Pancreas (tissue), 10 donors: ENCODE measurements at places on chromosomes 2 and 18.

GRCh38 chr2:240871071-240871958 is 2.7 kb downstream of the AGXT start:
- H3K27ac ChIP-seq, result no peak overlapping the region
- H3K4me3 ChIP-seq, result no peak overlapping the region
- H3K4me1 ChIP-seq, result no peaks in the 10 kb centered on the region

- no peak for DNase-seq
- H3K27me3 ChIP-seq, result no peaks in the 10 kb centered on the region
- no peak overlapping the region for H3K4me3 ChIP-seq
- H3K27ac ChIP-seq, result no peak overlapping the region
- H3K4me1 ChIP-seq, result peaks cover 5% of the 10 kb centered on the region
- no peaks in the 10 kb centered on the region for H3K36me3 ChIP-seq
Observed at GRCh38 chr2:167790189-167790588, 457.2 kb downstream of the STK39 start.

DNA sequence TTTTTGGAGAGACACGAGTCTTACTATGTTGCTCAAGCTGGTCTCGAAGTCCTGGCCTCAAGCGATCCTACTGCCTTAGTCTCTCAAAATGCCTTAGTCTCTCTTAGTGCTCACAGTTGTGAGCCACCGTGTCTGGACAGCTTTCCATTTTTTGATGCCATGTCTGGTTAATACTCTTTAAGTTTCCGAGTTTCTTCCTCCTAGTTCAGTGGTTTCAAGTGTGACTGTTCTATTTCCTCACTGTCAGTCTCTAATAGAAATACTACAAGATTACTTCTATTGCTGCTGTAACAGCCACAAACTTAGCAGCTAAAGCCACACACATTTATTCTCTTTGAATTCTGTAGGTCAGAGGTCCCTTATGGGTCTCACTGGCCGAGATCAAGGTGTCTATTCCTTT is 125.1 kb upstream of the MGAT5 start:
- no peak overlapping the region for H3K27ac ChIP-seq
- H3K4me1 ChIP-seq, result peaks cover 20% of the 10 kb centered on the region
- H3K36me3 ChIP-seq, result no peaks in the 10 kb centered on the region
- no peak overlapping the region for H3K4me3 ChIP-seq
- H3K27me3 ChIP-seq, result no peaks in the 10 kb centered on the region
- no peak for DNase-seq

DNA sequence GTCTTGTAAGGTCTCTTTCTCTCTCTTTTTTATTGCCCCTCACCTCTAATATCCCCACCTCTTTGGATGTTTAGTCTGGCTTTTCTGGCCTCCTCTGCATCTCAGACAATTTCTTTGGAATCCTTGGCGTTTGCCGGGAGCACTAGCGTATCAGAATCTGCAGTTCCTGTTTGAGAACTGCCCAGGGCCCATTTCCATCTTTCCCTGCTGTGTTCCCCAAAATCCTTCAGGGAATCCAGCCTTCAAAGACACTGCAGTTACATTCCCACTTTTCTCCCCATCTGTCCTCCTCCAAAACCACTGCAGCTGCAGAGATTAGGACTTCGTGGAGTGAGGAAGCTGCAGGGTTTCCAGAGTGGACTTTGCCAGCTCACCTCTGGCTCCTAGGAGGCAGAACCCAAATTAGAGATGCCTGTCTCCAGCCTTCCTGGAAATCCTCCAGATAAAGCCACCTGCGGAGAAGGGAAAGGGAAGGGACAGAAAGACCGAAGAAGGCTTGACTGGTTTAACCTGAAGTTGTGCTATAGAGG is 2.7 kb downstream of the VSNL1 start:
- no peaks in the 10 kb centered on the region for H3K27me3 ChIP-seq
- DNase-seq, result no peak
- no peak overlapping the region for H3K4me3 ChIP-seq
- H3K27ac ChIP-seq, result no peak overlapping the region
- peaks cover 3% of the 10 kb centered on the region for H3K4me1 ChIP-seq

DNA sequence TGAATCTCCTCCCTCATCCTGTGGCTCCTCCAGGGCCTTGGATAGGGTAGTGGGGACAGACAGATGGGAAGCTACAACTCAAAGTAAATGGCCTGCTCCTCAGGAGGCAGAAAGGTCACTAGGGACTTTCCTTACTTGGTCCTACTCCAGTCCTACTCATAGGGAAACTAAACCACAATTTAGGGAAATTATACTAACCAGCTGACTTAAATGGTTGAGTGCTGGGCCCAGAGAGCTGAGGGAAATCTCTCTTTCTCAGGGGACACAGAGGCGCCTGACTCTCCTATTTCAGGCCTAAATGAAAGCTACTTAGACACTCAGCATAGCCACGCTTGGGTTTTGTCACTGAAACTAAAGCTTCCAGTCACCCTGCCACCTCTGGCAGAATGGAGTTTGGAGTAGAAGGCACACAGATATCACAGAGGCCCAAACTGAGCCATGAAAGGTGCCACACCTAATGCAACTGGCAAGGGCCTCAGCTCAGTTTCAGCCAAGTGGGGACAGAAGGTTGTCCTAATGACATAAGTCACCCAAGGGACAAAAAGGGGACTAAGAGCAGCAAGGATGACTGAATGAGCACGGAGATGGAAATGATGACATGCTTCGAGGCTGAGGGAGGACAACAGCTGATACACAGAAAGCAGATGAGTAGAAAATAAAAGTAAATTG is 24.0 kb downstream of the CERKL start:
- H3K4me1 ChIP-seq, result no peaks in the 10 kb centered on the region
- no peaks in the 10 kb centered on the region for H3K27me3 ChIP-seq
- no peak overlapping the region for H3K27ac ChIP-seq
- DNase-seq, result no peak
- H3K4me3 ChIP-seq, result no peak overlapping the region

DNA sequence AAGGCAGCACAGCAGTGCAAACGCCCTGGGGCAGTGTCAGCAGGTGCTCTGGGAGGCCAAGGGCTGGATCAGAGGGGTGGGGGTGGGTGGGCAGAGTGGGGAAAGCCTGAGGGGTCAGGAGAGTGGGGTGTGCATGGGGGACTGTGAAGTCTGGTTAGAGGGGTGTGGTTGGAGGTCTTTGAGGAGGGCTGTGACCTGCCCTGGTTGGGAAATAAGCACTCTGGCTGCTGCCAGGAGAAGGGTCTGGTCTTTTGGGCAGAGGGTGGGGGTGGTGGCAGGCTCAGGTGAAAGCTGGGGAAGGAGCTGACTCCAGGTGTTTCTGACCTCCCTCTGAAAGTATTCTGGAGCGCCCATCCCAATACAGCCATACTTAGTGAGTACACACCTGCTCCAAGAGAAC is 4.2 kb downstream of the ALPI start:
- no peak for DNase-seq
- H3K4me3 ChIP-seq, result no peak overlapping the region
- no peaks in the 10 kb centered on the region for H3K4me1 ChIP-seq
- no peaks in the 10 kb centered on the region for H3K36me3 ChIP-seq
- H3K27ac ChIP-seq, result no peak overlapping the region

GRCh38 chr2:39667104-39667885 is 1.6 kb downstream of the TMEM178A start:
- H3K4me3 ChIP-seq, result no peak overlapping the region
- no peaks in the 10 kb centered on the region for H3K36me3 ChIP-seq
- peaks cover 12% of the 10 kb centered on the region for H3K27me3 ChIP-seq
- no peak overlapping the region for H3K27ac ChIP-seq

GRCh38 chr2:127783101-127783500 is 27.9 kb downstream of the WDR33 start:
- no peak for DNase-seq
- no peaks in the 10 kb centered on the region for H3K27me3 ChIP-seq
- no peak overlapping the region for H3K4me3 ChIP-seq
- H3K4me1 ChIP-seq, result peaks cover 7% of the 10 kb centered on the region
- no peaks in the 10 kb centered on the region for H3K36me3 ChIP-seq

GRCh38 chr18:33951031-33951430 is 273.7 kb downstream of the NOL4 start:
- DNase-seq, result no peak
- H3K27me3 ChIP-seq, result no peaks in the 10 kb centered on the region
- H3K4me1 ChIP-seq, result no peaks in the 10 kb centered on the region

GRCh38 chr2:118090387-118091139 is 2.3 kb downstream of the INSIG2 start:
- H3K27me3 ChIP-seq, result no peaks in the 10 kb centered on the region
- DNase-seq, result no peak
- no peaks in the 10 kb centered on the region for H3K36me3 ChIP-seq
- no peak overlapping the region for H3K4me3 ChIP-seq
- peak overlapping the region; percentile 90 for H3K27ac ChIP-seq

DNA sequence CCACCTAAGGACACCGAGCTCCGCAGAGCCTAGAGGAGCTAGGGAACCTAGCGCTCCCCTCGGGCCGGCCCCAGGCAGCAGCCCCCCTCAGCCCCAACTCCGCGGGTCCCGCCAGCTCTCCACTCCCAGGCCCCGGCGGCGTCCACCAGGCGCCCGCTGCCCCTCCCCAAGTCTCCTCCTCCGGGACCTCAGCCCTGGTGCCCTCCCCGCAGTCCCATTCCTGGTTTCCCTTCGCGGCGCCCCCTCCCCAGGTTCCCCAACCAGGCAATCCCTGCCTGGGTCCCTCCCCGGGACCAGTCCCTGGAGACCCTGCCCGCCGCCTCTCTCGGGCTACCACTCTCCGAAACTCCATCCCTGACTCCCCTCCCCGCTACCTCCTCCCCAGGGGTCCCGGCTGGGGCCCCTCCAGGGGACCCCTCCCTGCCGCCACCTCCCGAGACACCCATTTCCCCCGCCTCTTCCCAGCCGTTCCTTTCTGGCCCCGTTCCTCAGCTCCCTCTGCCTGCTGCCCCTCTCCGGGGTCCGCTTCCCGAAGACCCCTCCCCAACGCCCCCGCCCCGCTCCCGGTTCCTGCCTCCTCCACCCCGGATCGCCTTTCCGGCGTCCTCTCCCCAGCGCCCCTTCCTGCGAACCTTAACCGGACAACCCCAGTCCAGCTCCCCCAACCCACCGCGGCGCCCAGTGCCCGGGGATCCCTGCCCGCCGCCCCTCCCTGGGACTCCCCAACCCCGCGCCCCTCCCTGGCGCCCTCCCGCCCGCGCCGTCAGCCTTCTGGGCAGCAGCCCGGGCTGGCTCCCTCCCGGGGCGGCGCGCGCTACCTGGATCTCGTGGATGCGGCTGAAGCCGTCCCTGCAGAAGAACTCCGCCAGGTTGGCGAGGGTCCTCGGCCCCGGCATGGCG is 678 bp downstream of the CYP27C1 start:
- DNase-seq, result peak; percentile 75
- H3K27me3 ChIP-seq, result no peaks in the 10 kb centered on the region
- H3K4me1 ChIP-seq, result no peaks in the 10 kb centered on the region

- no peak for DNase-seq
- no peaks in the 10 kb centered on the region for H3K36me3 ChIP-seq
- no peaks in the 10 kb centered on the region for H3K4me1 ChIP-seq
- no peak overlapping the region for H3K27ac ChIP-seq
- H3K4me3 ChIP-seq, result no peak overlapping the region
Observed at GRCh38 chr2:37469126-37469525, 124.7 kb downstream of the QPCT start.

DNA sequence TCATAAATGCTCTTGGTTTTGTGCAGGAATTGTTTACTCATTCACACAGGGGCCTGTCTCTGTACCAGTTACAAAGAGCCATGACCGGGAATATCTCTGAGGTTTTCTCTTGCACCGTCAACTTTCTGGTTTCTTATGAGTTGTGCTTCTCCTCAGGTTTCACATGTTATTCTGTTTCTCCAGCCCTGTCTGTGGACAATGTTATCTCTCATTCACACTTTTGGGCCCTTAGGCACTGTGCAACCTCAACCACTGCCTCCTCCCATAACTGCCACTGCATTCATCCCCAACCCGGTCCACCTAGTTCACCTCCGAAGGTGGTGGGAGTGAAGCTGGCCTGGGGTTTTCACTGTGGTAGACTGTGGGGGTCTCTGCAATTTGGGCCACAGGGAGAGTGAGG is 22.5 kb upstream of the NEDD4L start:
- no peak overlapping the region for H3K4me3 ChIP-seq
- no peaks in the 10 kb centered on the region for H3K27me3 ChIP-seq
- H3K36me3 ChIP-seq, result no peaks in the 10 kb centered on the region
- no peak for DNase-seq
- H3K4me1 ChIP-seq, result peaks cover 20% of the 10 kb centered on the region

- no peak overlapping the region for H3K4me3 ChIP-seq
- H3K4me1 ChIP-seq, result no peaks in the 10 kb centered on the region
- no peak for DNase-seq
- H3K27ac ChIP-seq, result no peak overlapping the region
- no peaks in the 10 kb centered on the region for H3K36me3 ChIP-seq
- H3K27me3 ChIP-seq, result no peaks in the 10 kb centered on the region
Observed at GRCh38 chr18:75879196-75879595, 451.7 kb upstream of the SMIM21 start.

DNA sequence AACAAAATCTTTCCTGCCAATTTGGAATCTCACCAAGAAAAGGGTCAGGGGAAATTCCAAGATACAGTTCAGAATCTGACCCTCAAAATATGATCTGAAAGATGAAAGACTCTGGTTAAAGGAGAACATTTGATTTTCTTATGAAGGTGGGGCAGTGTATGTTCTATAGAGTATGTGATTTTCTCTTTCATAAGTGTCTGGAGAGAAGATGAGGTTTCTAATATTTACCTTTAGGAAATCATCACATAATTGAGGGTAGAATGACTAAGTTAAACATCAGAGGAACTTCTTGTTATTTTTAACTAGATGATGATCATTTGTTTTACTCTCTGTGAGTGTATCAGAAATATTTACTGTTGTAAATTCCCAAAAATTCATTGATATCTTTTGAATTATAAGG is 27.8 kb upstream of the MBOAT2 start:
- H3K36me3 ChIP-seq, result no peaks in the 10 kb centered on the region
- no peak overlapping the region for H3K4me3 ChIP-seq
- no peak overlapping the region for H3K27ac ChIP-seq
- no peak for DNase-seq
- no peaks in the 10 kb centered on the region for H3K4me1 ChIP-seq

GRCh38 chr2:680496-680895 is 3.3 kb upstream of the TMEM18 start:
- H3K36me3 ChIP-seq, result no peaks in the 10 kb centered on the region
- H3K4me3 ChIP-seq, result no peak overlapping the region
- H3K27ac ChIP-seq, result no peak overlapping the region
- no peak for DNase-seq
- no peaks in the 10 kb centered on the region for H3K4me1 ChIP-seq

- no peak overlapping the region for H3K27ac ChIP-seq
- DNase-seq, result no peak
- no peaks in the 10 kb centered on the region for H3K4me1 ChIP-seq
- no peaks in the 10 kb centered on the region for H3K36me3 ChIP-seq
- H3K4me3 ChIP-seq, result no peak overlapping the region
Observed at GRCh38 chr2:176443946-176444345, 174.7 kb downstream of the MTX2 start.

- no peak for DNase-seq
- no peaks in the 10 kb centered on the region for H3K36me3 ChIP-seq
- no peak overlapping the region for H3K27ac ChIP-seq
- no peaks in the 10 kb centered on the region for H3K4me1 ChIP-seq
- H3K27me3 ChIP-seq, result no peaks in the 10 kb centered on the region
Observed at GRCh38 chr2:176392249-176392648, 123.0 kb downstream of the MTX2 start.

- no peaks in the 10 kb centered on the region for H3K36me3 ChIP-seq
- H3K27me3 ChIP-seq, result no peaks in the 10 kb centered on the region
- no peaks in the 10 kb centered on the region for H3K4me1 ChIP-seq
- H3K27ac ChIP-seq, result no peak overlapping the region
- no peak overlapping the region for H3K4me3 ChIP-seq
Observed at GRCh38 chr18:49697757-49698524, 115.4 kb downstream of the ACAA2 start.
